Lower lobe of right lung (tissue), 2 donors: ENCODE measurements at places on chromosomes 2 and 18. TPM values are rescaled to one million over a fixed set of nuclear protein-coding genes. Genes with fewer than 3 reads are reported as not detected.

ODC1 gene
- 30.1 TPM for total RNA-seq

PFN4 gene
- 1.7 TPM for total RNA-seq

GRCh38 chr2:150705767-150706166, 218.3 kb upstream of the RND3 start:
- no peaks in the 10 kb centered on the region for H3K36me3 ChIP-seq
- DNase-seq: no peak

GRCh38 chr2:154589514-154589913, 109.0 kb upstream of the KCNJ3 start:
- no peaks in the 10 kb centered on the region for H3K27me3 ChIP-seq
- no peak overlapping the region for H3K27ac ChIP-seq
- H3K4me3 ChIP-seq: no peak overlapping the region
- no peaks in the 10 kb centered on the region for H3K4me1 ChIP-seq
- H3K36me3 ChIP-seq: no peaks in the 10 kb centered on the region

DNA sequence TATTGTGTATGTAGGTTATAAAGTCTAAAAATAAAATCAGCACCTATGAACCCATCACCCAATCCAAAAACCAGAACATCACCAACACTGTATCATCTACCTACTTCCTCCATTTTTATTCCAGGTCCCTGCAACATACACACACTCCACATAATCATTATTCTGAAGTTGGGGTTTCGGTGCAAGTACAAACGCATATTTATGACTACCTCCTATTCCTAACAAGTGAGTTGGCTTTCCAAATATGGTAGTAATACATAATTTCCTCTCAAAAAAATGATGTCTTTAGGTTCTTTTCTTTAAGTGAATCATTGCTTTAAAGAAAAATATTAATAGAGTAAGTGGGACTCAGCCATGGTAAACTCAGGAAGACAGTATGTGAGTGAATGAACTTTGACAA, 3.3 kb downstream of the ACVR1 start:
- H3K27ac ChIP-seq: no peak overlapping the region
- no peaks in the 10 kb centered on the region for H3K27me3 ChIP-seq
- no peaks in the 10 kb centered on the region for H3K36me3 ChIP-seq
- peaks cover 56% of the 10 kb centered on the region for H3K4me1 ChIP-seq
- H3K4me3 ChIP-seq: no peak overlapping the region
- no peak for DNase-seq

DNA sequence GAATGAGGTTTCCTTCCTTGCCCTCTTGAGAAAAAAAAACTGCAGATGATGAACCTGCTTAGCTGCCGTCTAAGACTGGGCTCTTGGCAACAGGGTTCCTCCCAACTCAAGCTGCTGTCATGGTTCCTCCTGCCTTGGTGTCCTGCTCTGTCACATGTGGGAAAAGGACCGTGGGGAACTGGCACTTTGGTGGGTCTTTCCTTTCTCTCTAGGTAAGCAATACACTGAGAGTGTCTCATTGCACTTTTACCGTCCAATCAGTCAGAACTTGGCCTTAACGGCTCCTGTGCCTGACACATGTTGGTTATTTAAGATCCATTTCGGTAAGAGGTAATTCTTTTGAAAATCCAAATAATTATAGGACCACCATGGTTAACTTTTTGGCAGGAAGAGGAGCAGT, 60.8 kb upstream of the RNF152 start:
- H3K4me3 ChIP-seq: no peak overlapping the region
- no peaks in the 10 kb centered on the region for H3K36me3 ChIP-seq
- H3K27me3 ChIP-seq: no peaks in the 10 kb centered on the region
- no peaks in the 10 kb centered on the region for H3K4me1 ChIP-seq

- H3K27ac ChIP-seq: no peak overlapping the region
- no peaks in the 10 kb centered on the region for H3K27me3 ChIP-seq
- no peak for DNase-seq
- H3K36me3 ChIP-seq: no peaks in the 10 kb centered on the region
- no peaks in the 10 kb centered on the region for H3K4me1 ChIP-seq
Observed at GRCh38 chr18:55694291-55694690, 106.3 kb upstream of the TCF4 start.
